Prostate gland (tissue), 2 donors: ENCODE measurements at places on chromosomes 6 and 20. TPM values are rescaled to one million over a fixed set of nuclear protein-coding genes. Genes with fewer than 3 reads are reported as not detected.
A peak's percentile ranks its signal among the peaks of the same experiment; 100 is the strongest.

DNA sequence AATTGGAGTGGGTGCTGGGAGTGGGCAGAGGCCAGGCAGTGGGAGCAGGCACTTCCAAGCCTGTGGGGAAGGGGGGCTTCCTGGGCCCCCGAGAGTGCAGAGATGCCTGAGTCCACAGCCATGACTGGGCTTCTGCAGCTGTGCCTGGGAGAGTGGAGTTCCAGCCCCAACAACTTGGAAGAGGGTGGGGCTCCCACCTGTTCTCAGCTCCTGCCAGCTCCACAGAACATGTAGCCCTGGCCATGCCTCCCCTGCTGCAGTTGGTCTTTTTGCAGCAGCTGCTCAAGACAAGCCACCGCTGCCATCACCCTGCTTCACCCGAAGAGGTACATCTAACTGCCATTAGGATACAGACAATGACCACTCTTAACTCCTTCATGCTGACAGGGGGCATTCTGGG is 1092.3 kb downstream of the KHDRBS2 start:
- DNase-seq, result no peak

Gene THEMIS
- total RNA-seq, result 0.40 TPM

Gene SCUBE3
- total RNA-seq, result 3.4 TPM

Gene SLC32A1
- not detected for total RNA-seq

Gene ADGRF5
- total RNA-seq, result 16.1 TPM

Gene TMEM200A
- 5.1 TPM for total RNA-seq

Gene SLC24A3
- total RNA-seq, result 4.6 TPM

DNA sequence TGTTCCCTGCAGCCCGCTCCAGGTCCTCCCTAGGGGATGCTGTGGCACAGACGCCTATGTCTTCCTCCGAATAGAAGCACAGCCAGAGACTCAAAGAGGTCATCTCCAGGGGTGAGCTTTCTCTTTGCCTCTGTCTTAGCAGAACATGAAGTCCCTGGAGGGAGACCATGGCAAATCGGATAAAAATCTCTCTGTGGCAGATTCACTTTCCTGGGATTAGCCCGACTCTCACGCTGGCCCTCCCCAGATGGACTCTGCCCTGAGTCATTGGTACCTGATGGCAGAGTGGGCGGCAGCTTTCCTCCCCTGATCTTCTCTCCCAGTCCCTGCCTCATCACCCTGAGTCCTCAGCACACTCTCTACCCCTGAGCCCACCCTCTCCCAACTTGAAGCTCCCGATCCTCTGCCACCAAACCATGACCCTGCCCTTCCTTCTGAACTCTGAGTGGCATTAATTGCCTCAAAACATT is 58.0 kb upstream of the CCDC167 start:
- DNase-seq, result no peak

DNA sequence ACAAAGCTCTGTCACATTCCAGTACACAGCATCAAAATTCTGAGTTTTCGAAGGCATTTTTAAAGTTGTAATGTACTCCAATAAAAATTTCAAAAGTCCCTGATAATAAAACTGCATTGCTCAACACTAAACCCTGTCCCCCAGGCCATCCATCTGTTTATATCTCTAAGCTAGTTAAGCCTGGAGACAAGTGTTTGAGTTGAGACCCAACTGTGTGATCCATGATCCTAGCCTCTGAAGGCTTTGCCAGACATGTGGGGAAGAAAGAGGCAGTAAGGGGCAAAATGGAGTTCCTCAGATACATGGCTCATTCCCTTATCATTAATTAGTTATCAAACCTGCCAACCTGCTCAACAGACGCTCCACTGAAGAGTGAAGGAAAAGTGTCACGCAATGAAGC is 198.4 kb downstream of the ISM1 start:
- no peak for DNase-seq

DNA sequence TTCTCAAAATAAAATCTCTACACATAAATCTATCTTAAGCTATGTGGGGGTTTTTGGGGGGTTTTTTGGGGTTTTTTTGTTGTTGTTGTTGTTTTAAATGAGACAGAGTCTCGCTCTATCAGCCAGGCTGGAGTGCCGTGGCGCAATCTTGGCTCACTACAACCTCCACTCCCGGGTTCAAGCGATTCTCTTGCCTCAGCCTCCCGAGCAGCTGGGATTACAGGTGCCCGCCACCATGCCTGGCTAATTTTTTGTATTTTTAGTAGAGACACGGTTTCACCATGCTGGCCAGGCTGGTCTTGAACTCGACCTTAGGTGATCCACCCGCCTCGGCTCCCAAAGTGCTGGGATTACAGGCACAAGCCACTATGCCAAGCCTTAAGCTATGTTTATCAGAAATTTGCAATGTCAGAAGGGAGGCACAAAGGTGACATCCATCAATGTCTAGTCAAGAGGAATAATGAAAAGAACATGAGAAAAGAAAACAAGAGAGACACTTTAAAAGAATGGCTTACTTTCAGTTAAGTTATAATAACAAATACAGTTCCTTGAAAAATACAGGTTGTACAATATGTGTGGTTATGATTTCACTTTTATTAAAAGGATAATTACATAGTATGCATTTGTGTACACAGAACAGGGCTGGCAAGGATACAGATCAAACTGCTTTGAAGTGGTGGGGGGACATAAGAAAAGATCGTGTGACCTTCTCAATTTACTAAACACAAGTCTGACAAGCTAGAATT is 28.6 kb downstream of the SLC23A2 start:
- no peak for DNase-seq

GRCh38 chr6:37168811-37169495 is 999 bp upstream of the PIM1 start:
- peak; percentile 19 for DNase-seq

- no peak for DNase-seq
Observed at GRCh38 chr6:40832691-40833090, 206.3 kb downstream of the UNC5CL start.

GRCh38 chr6:19298421-19298820 is 538.7 kb upstream of the ID4 start:
- no peak for DNase-seq

- peak; percentile 25 for DNase-seq
Observed at GRCh38 chr20:3218307-3218988, 9.2 kb downstream of the ITPA start.

Gene NOL4L
- 59.7 TPM for total RNA-seq

DNA sequence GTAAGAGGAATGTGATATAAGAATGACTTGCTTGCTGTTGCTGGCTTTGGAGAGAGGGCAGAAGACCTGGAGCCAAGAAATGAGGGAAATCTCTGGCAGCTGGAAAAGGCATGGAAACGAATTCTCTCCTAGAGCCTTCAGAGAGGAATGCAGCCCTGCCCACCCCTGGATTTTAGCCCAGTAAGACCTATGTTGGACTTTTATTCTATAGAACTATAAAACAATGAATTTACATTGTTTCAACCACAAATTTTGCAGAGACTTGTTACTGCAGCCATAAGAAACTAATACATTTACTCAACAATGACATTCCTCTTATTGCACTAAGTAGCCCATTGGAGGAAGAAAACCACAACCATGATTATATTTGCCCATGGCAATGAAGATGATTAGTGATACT is 39.5 kb upstream of the PREP start:
- no peak for DNase-seq

Gene ZNF311
- 4.3 TPM for total RNA-seq

GRCh38 chr6:22411376-22412105 is 114.7 kb upstream of the PRL start:
- DNase-seq, result no peak

Gene ADGRB3
- 0.59 TPM for total RNA-seq

DNA sequence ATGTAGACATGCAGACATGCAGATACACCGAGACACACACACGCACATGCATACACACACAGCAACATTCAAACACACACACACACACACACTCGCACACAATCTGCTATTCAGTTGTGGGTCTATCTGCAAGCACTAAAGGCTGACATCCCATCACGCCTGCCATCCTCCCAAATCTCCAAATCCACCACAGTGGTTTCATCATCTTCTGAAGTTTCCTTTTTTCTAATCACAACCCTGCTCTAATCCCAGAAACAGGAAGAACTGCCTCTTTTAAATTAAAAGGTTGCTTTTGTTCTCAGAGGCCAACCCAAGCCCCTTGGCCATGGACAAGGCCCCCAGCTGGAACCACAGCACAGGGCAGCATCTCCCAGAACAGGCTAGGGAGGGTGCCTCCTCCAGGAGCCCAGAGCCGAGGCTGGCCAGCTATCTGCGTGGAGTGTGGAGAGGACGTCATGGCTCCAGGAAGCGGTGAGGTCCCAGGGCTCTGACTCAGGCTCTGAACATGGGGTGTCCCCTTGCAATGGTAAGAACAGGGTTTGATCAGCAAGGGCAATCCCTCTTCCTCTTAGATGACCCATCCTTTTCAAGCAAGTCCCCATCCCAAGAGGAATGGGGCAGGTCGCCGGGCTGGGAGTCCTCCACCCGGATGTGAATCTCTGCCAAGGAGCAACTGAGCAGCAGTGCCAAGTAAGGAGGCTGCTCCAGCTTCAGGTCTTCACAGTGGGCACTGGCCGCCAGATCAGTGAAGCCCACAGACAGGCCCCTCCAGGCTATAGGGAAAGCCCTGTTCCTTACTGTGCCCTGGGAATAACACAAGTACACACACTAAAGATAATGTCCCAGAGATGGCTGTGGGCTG is 14.7 kb downstream of the FOXF2 start:
- no peak for DNase-seq

Gene PCED1A
- 54.8 TPM for total RNA-seq

GRCh38 chr6:132969196-132969595 is 154.8 kb downstream of the RPS12 start:
- DNase-seq, result no peak

Gene EBF4
- total RNA-seq, result 48.9 TPM

Gene LPA
- total RNA-seq, result 0.09 TPM

- DNase-seq, result no peak
Observed at GRCh38 chr6:1561355-1561754, 48.4 kb upstream of the FOXC1 start.

Gene MAFB
- 49.5 TPM for total RNA-seq

- DNase-seq, result peak; percentile 42
Observed at GRCh38 chr6:46491201-46491627, at the start of gene RCAN2. Gene RCAN2, minus strand, starts transcription at chr6:46491449.

DNA sequence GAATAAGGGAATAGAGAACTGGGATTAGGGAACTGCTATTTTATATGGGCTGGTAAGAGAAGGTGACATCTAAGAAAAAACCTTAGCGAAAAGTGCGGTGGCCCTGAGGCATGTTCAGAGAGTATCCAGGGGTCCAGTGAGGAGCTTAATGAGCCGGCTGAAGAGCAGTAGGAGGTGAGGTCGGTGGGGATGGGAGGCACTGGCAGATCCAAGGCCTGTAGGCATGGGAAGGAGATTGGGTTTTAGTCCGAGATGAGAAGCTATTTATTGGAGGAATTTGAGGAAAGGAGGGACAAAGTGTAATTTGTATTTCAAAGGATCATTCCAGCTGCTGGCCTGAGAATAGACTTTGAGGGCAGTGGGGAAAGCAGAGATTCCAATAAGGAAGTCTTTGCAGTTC is 123.8 kb downstream of the QKI start:
- no peak for DNase-seq

Gene CRISP3
- 0.55 TPM for total RNA-seq

Gene SPATS1
- total RNA-seq, result not detected

DNA sequence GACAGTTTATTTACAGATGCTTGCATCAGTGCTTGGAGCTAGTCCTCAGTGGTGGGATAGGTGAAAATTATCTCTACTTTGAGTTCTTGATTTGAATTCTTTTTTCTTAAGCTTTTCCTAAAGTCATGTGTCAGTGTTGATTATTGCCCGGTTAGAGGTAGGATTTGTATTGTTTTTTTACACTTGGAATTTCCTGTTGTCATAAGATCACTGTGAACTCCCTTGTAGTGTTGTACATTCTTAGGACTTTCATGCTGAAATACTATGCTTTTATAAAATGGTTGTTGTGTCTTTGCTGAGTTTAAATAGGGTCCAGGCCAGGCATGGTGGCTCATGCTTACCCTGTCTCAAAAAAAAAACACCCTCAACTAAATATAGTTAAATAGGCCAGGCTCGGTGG is 20.3 kb downstream of the ASXL1 start:
- DNase-seq, result no peak

DNA sequence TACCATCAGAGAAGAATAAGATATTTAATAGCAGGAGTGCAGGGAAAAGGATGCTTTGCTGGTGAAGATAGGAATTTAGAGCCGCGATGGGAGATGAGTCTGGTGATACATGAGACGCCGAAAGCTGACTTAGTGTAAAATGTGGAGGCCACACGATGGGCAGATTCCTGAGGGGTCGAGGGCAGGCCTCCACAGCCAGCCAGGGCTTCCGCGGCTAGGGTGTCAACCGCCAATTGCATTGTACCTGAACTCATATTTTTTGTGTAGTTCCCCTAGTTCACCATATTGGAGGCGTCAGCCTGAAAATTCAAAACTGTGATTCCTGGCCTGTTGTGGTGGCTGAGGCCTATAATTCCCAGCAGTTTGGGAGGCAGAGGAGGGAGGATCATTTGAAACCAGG is 8.5 kb downstream of the ETV7 start:
- DNase-seq, result no peak

DNA sequence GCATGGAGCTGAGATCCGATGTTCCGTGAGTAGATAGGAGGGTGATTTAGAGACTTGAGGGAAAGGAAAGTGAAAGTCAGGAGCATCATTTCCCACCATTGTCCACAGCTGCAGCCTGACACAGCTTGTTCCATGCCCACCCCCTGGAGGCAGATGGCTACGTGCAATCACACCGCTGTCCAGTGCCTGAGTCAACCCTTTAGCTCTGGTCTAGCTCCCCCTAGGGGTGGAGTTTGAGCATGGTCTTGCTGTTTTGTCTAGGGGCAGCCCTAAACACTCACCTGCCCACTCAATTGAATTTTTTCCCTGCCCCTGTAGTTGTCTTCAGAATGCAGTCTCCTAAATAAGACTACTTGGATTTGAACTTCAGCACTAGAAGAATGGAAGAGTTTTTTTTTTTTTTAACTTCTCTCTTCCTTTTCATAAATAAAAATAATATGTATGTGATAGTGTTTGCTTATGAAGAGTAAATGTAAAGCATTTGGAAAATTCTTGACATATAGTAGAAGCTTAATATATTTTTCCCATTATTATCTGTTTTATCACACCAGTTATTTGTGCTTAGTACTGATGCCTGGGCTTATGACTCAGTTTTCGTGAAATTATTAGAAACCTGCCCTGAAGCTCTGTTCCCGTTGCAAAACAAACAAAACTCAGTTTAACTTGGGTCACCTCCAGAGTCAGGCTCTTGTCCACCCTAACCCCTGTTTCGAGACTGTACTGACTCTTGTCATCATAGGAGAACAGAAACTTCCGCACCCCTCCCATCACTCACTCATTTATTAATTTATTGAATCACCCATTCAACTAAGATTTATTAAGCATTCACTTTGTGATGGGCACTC is 814.8 kb downstream of the MAFB start:
- peak; percentile 53 for DNase-seq

DNA sequence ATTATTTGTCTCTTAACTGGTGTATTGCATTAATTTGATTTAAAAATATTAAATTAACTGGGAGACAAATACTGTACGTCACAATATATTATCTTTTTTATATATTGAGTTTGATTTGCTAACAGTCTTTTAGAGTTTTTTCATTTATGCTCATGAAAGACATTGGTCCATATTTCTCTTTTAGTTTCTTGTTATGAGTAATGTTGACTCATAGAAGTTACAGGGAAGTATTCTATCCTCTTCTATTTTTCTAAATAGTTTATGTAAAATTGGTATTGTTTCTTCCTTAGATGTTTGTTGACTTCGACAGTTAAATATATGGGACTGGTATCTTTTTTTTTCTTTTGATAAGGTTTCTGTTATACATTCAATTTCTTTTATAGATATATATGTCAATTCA is 1115.6 kb upstream of the CITED2 start:
- no peak for DNase-seq
